Activated gamma-delta T cell treated with Interleukin-2 at 50 U/mL for 16 hours (primary cell): ENCODE measurements at places on chromosomes 16 and 17.

DNA sequence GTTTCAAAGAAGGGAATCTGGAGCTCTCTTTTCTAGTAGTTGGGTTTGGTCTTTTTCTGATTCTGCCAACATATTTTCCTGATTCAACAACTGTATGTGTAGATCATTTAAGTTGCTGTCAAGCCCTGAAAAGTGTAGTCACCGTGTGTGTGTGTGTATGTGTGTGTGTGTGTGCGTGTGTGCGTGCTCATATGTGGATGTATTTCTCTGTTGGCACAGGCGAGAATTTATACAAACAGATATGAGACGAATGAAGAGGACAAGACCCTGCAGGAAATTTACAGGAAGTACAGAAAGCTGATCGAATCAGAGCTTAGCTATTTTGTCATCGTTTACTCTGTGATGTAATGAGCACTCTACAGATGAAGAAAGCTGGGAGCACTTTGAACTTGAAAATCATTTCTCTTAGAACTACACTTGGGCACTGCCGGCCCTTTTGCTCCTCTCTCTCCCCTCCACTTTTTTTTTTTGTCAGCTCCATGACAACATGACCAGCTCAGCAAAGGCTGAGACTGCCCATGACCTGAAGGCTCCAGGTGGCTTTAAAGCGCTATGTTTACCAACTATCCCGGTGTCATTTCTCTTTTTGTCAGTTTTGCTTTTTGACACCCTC lies 11.2 kb downstream of the FBXO39 start:
- DNase-seq = no peak

GRCh38 chr17:74921026-74921681 lies 1.9 kb downstream of the USH1G start:
- no peak for DNase-seq

GRCh38 chr17:55440391-55440790 lies 18.8 kb upstream of the MMD start:
- no peak for DNase-seq

GRCh38 chr17:11618861-11619566 lies 20.7 kb downstream of the DNAH9 start:
- no peak for DNase-seq

DNA sequence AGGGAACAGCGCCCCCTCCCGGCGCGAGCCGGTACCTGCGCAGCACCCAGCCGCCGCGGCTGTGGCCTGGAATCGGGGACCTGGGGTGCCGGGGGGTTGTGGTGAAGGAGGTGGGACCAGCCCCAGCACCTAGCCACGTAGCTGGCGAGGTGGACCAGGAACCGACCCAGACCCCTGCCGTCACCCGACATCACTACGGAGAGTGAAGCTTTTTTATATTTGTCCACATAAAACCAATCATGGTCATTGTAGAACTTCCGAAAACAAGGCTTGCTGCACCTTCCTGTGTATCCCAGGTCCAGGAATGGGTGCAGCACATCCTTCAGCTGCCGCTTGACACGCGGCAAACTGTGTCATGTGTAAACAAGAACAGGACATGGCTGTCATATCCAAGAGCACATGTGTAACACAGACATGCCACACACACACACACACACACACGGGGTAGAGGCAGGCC lies 1.3 kb downstream of the HBQ1 start:
- DNase-seq = no peak

DNA sequence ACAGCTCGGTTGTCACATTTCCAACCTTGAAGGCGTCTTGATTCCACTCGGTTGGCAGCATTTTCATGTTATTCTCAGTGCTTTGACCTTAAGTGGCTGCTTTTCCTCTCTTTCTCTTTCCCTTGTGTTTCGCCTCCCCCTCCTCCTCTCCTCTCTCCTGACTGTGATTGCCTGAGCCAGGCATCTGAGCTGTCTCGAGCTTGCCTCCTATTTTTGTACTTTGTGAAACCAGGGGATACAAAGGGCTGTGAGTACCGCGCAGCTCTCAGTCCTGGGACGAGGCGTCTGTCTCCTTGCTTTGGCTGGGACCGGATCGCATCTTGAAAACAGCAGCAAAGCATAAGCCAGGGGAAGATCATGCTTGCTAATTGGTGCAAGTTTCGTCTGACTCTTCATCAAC lies 48.8 kb upstream of the SDK2 start:
- no peak for DNase-seq

- no peak for DNase-seq
Measured at GRCh38 chr16:23922406-23922805, 86.6 kb downstream of the PRKCB start.

GRCh38 chr17:78965491-78965924 lies 14.2 kb downstream of the LGALS3BP start:
- DNase-seq = no peak

GRCh38 chr16:54703339-54703738 lies 227.3 kb upstream of the IRX5 start:
- DNase-seq = no peak

- no peak for DNase-seq
Measured at GRCh38 chr16:79498928-79499327, 101.6 kb downstream of the MAF start.

DNA sequence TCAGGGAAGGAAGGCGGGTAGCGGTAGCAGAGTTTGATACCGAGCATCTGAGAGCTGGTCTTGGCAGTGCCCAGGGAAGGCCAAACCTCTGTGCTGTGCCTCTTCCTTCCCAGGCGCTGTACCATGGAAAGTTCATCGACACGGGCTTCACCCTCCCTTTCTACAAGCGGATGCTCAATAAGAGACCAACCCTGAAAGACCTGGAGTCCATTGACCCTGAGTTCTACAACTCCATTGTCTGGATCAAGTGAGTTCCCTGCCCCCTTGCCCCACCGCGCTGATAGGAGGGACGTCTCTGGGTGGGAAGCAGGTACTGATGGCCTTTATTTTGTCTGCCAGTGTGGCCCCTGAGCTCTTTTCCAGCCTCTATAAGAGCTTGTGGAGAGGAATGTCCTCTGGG lies 15.4 kb upstream of the CLEC18A start:
- no peak for DNase-seq

DNA sequence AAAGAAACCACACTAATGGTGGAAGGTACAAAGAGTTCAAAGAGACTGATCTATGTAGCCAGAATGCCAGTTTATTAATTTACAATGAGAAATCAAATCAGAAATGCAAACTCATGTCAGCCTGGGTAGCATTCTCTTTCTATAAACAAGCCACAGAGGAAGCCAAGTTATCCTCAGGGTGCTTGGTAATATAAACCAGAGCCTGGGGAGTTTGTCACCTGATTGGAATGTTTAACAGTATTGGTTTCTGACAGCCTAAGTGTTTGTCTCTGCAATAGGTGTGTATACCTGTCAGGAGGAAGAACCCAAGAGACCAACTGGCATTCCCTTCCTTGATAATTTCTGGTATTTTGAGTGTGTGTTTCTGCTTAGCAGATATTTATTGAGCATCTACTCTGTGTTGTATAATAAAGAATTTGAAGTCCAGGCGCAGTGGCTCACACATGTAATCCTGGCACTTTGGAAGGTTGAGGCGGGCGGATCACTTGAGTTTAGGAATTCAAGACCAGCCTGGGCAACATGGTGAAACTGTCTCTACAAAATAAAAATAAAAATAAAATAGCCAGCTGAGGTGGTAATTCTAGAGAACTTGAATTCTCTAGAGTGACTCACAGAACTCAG lies 3.1 kb upstream of the C17orf58 start:
- no peak for DNase-seq

GRCh38 chr17:81241648-81242420 lies 2.7 kb downstream of the NDUFAF8 start:
- peak; percentile 53 for DNase-seq

- DNase-seq = no peak
Measured at GRCh38 chr17:35942588-35943186, 826 bp downstream of the LYZL6 start.

GRCh38 chr16:66295213-66295612 lies 71.3 kb upstream of the CDH5 start:
- no peak for DNase-seq

DNA sequence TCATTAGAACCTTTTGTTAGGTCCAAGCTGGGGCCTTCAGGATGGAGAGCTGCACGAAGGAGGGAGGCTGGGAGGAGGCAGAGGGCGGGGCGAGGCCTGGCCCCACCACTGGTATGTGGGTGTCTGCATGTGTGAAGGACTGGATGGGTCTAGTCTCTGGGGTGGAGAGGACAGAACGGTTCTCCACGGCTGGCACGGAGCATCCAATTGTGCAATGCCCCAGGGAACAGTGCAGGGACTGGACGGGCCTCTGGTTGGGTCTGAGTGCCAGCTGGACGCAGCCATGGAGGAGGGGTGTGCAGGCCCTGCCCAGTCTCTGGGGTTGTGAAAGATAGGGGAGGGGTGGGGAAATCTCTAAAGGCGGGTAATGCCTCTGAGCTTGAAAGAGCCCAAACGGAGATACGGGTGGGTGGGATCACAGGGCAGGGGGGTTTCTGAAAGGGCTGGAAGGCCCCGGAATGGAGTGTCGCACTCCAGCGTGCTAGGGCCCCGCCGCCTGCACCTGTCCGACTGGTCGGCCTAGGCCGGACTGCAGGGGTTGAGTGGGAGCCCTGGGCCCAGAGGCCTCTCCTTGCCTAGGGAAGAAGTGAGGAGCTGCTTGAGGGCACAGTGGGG lies 1.6 kb downstream of the PPL start:
- DNase-seq = no peak

- no peak for DNase-seq
Measured at GRCh38 chr17:64331931-64332493, 58.6 kb downstream of the PECAM1 start.

DNA sequence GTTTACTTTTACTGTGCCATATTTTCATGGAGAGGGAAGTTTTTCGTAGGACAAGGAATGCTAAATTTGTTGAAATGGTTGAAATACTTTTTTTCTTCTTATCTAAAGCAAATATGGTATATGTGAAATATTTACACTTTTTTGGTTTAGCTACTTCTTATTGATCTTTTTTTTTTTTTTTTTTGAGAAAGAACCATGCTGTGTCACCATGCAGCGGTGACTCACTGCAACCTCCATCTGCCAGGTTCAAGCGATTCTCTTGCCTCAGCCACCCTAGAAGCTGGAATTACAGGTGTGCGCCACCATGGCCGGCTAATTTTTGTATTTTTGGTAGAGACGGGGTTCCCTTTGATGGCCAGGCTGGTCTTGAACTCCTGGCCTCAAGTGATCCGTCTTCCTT lies 100.5 kb downstream of the FTO start:
- no peak for DNase-seq

DNA sequence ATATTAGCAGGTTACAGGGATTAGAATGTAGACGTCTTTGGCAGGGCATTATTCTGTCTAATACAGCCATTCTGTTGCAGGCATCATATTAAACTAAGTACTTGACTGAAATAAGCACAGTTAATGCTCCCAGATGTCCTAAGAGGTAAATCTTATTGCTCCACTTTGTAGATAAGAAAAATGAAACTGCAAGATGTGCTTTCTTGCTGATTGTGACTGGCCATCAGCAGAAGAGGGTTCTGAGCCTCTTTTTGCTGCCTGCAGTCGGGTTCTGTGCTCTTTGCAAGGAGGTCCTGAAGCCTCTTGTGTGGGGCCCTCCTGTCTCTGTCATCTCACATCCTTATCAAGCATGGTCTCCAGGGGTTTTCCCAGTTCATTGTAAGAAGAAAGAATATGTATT lies 167.1 kb downstream of the KCNJ2 start:
- DNase-seq = no peak
